T-helper 1 cell treated with Interleukin-12 subunit alpha and Interleukin-12 subunit beta and Interleukin-4 antibody, amounts not matched to agents 30 ng/mL and 1 ng/mL, for 36 hours (primary cell): ENCODE measurements at places on chromosomes 2 and 18. TPM values are rescaled to one million over a fixed set of nuclear protein-coding genes. Genes with fewer than 3 reads are reported as not detected.

The GCG gene
- total RNA-seq = not detected in 2 replicates

The NGEF gene
- total RNA-seq = not detected in 2 replicates

The CPS1 gene
- total RNA-seq = 0.34 and 0.61 TPM in 2 replicates

The EMX1 gene
- not detected in 2 replicates for total RNA-seq

The COL3A1 gene
- total RNA-seq = not detected in 2 replicates

The ZNF396 gene
- total RNA-seq = 0.54 and 0.66 TPM in 2 replicates

The SPATA3 gene
- total RNA-seq = not detected in 2 replicates

The IL36A gene
- 0.32 and 0.49 TPM in 2 replicates for total RNA-seq

The TUBA3E gene
- not detected in 2 replicates for total RNA-seq
